Gastroesophageal sphincter (tissue), 4 donors: ENCODE measurements at places on chromosomes 7 and 10. TPM values are rescaled to one million over a fixed set of nuclear protein-coding genes. Genes with fewer than 3 reads are reported as not detected.

DNA sequence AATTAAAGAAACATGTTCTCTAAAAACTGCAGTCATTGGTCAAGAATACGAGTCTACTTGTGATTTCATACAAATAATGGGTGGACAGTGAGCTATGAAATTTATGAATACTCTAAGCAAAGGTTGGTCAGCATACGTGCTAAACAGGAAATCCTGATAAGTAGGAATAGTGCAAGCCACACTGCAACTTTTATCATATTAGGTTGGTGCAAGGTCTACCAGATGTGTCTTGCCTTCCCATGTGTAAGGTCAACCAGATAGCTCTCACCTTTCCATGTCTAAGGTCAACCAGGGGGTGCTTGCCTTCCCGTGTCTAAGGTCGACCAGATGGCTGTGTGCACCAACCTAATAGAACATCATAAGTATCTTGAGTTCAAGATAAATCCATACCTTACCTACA, 2.0 kb upstream of the ITGB1 start:
- no peak for ATAC-seq

DNA sequence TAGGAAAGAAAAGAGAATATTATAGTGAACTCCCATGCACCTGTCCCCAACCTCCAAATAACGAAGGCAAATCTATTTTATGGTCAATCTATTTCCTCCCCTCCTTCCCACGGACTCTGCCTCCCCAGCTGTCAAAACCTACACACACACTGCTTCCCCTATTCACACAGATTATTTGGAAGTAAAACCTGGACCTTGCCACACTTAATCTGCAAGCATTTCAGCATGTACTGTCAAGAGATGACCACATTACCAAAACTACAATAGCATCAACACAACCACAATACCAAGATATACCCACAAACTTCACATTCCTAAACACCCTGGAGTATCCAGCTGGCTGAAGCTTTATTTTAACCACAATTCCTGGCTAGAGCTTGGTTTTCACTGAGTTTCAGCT, 27.8 kb upstream of the KCNK18 start:
- no peak for ATAC-seq

- no peak for ATAC-seq
Measured at GRCh38 chr7:134422638-134423037, 36.3 kb downstream of the AKR1B1 start.

DNA sequence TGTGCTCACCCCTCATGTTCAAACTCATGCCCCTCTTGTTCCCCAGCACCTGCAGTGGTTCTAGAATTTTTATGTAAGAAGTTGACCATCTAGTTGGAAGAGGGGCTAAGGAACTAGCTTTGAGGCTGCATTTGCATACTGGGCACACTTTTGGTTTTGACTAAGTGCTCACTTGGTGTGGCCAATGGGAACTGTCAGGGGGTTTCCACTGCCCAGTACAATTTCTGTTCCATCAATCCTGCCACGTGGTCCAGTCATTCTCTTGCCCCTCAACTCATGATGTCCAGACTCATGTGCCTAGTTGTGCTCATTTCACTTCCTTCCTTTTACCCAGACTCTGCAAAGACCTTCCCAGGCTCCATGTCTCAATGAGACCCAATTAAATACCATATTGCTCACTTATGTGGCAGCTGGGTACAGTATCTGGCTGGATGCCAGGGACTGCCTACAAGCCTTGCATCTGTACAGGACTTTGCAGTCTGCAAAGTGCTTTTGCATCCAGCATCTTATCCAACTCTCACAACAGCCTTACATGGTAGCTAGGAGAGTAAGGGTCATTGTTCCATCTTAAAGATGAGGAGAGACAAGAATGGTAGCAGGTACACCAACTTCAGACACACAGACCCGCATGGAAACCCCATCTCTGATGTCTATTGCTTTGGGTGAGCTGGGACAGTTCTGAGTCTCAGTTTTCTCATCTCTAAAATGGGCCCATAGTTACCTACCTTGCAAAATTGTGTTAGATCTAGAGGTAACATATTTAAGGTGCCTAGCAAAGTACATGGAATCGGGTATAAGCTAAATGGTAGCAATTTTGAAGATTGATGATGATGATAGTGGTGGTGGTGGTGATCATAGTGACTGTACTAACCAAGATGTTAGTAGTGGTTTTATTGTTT, 30.1 kb upstream of the KCNMA1 start:
- ATAC-seq, result no peak

NUTM2A gene
- 2.2 TPM for total RNA-seq

- no peak for ATAC-seq
Measured at GRCh38 chr10:12364559-12364958, 15.2 kb downstream of the CAMK1D start.

DNA sequence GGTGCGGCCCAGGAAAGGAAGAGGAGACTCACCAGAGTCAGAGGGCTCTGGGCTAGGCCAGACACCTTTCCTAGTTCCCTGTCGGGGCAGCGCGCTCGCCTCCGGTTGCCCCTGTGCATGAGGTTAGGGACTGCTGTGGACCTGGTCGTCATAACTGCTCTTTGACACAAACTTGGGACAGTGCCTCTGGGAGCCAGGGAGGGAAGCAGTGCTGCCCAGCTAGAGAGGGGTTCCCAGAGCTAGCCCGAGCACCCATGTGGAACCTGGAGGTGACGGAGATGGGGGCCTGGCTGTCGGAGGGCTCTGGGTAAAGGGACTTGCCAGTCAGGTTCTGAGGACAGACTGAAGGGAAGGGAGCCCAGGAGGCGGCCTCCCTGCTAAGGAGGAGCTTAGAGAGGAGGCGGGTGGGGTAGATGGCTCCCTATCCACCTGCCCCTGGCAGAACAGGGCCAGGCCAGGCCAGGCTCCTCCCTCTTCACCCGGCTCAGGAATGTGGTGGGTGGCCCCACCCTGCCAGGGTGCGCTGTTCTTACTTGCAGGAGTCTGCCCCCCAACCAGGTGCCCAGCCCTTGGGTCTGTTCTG, 29.7 kb downstream of the AGAP3 start:
- no peak for ATAC-seq

DNA sequence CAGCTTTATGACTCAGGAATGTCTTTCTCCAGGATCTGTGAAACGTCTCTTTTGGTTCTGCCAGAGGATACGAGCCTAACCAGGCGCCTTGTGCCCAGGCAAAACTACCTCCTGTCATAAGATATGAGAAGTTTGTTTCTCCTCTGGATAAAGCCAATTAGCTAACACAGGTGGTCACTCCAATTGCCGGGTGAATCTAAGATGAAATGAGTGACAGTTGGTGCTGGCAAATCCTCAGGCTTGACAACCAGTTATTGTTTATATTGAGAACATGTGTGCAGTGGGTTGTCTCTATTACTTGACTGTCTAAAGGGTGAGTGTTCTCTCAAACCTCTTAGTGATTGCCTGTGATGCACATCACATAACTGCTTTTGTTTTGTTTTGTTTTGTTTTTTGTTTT, 449.1 kb downstream of the XPNPEP1 start:
- no peak for ATAC-seq

DNA sequence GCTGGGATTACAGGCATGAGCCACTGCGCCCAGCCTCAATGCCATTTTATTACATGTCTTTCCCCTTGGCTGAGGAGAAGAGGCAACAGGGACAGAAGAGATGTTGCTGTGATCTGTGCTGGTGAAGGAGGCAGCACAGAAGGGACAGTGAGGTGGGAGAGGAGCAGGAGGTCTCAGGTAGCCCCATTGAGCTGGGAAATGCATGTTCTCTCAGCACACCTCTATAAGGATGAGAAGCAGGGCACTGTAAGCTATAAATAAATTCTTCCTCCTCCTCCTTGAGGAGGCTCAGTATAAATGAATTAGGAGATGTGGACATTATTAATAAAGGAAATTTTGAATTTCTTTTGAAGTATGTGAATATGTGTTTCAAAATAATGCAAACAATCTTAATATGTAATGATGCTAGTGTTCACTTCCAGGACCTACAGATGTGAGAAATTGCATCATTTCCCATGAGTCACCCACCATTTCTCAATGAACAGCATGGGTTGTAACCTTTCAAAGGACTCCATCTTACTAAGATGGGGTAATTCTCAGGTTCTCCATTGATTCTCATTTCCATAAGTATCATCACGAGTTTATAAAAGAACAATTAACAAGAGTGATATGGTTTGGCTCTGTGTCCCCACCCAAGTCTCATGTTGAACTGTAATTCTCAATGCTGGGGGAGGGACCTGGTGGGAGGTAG, 88.9 kb upstream of the ODAD2 start:
- ATAC-seq, result no peak

HOXA3 gene
- total RNA-seq, result 7.5 TPM

DNA sequence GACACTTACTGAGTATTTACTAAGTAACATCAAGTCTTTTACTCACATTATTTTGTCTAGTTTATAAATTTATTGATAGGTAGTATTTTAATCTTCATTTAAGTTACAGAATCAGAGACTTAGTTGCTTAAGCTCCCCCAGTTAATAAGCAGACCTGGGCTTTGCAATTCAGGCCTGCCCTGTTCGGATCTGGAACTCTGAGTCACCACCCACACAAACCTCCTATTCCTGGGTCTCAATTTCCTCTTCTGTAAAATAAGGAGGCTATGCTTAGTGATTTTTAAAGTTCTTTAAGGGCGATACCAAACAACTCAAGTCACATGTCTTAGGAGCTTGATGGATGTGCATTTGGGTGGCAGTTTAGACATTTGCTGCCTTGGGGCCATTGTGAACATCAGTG, 3.5 kb upstream of the MGAM start:
- no peak for ATAC-seq

GRCh38 chr7:1758028-1758858, 88.2 kb downstream of the ELFN1 start:
- peak; percentile 48 for ATAC-seq

DNA sequence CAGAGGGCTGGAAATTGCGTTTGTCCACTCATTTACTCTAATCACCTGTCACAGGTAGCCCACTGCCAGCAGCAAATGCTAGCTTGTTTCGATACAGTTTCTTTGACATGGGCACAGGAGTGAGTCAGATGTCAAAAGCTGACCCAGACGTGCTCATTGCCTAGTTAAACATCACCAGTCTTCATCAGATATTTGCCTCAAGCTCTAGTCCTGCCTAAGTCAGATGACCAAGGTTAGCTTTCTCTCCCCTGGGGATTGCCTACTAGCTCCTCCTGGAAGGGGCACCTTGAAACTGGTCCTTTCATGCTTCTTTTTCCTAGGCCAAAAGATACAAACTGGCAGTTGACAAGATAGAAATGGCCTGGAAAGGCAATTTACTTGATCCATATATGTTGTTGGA, 35.2 kb downstream of the GPAM start:
- ATAC-seq, result no peak

DNA sequence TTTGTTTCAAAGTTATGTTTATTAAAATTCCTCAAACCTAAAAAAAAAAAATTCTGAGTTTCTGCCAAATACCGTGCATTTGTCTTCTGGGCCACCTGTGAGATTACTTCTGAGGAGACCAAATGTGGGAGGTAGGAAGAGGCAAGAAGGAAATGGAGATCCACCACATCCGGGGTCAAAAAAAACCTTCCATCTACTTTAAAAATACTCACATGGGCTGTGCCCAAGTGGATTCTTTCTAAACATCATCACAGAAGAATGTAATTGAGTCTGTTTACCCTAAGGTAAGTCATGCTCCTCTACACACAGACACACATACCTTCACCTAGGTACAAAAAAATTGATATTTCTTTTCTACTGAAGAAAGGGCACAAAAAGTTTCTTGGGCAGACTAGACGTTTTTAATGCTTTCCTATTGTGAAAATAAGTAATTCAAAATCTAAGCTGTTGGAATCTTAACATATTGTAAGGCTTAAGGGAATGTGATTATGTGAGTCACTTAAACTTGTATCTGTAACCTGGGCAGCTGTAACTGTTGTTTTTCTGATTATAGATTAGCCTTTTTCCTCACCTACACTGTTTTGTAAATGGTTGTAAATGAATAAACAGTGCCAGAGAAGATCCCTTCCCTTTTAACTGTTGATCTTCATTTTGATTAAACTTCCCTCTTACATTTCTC, 19.1 kb upstream of the SPOCK2 start:
- ATAC-seq, result no peak

DNA sequence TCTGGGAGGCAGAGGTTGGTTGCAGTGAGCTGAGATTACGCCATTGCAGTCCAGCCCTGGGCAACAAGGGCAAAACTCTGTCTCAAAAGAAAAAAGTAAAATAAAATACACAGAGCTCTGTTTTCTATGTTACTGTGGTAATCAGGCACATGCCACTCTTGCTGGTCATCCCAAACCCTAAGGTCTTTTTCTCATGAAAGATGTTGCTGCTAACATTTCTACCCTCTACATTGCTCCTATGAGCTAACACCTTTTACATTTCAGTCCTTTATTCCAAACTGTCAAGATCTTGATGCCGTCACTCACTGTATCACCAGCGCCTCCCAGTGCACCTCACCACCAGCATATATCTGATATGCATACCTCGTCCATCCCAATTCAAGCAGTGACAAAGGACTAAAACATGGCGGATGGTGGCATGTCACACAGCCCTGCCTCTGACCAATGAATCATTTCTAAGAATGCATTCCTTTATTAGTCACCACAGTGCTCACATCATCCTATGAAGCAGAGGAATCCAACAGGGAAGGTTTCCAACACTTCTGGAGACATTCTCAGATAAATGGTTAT, 4.3 kb downstream of the DAGLB start:
- no peak for ATAC-seq

GRCh38 chr10:92619368-92619767, 26.4 kb downstream of the KIF11 start:
- ATAC-seq, result no peak

- no peak for ATAC-seq
Measured at GRCh38 chr10:35331894-35332640, 4.2 kb upstream of the CCNY start.

ANK3 gene
- total RNA-seq, result 44.5 TPM
